ENCODE measurements at places on chromosomes 3 and 15.

DNA sequence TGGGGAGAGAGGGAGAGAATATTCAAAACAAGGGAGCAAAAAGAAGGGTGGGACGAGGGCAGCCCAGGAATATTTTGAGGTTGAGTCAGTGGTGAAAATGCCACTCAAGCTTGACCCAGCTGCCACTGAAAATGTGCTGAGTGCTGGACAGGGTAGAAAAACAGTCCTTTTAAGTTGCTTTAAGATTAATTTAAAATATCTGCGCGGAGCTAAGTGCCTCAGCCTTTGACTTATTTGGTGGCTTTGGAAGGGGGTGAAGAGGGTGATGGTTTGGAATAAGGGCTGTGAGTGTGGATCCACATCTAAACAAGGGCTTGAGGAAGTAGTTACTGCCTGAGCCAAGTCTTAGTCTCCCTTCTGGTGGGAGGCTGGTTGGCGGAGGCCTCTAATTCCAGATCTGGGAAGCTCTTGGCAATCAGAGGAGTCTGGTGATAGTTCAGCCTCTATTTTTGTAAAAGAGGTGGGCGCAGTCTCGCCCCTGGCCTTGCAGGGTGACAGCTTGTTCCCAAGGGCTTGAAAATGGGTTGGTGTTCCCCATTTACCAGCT, 280.8 kb upstream of the ROPN1 start:
- no peak for DNase-seq

GRCh38 chr15:66027268-66027805, 158.0 kb downstream of the RAB11A start:
- DNase-seq, result no peak

- DNase-seq, result no peak
Observed at GRCh38 chr15:41499109-41499851, 5.6 kb downstream of the ITPKA start.

DNA sequence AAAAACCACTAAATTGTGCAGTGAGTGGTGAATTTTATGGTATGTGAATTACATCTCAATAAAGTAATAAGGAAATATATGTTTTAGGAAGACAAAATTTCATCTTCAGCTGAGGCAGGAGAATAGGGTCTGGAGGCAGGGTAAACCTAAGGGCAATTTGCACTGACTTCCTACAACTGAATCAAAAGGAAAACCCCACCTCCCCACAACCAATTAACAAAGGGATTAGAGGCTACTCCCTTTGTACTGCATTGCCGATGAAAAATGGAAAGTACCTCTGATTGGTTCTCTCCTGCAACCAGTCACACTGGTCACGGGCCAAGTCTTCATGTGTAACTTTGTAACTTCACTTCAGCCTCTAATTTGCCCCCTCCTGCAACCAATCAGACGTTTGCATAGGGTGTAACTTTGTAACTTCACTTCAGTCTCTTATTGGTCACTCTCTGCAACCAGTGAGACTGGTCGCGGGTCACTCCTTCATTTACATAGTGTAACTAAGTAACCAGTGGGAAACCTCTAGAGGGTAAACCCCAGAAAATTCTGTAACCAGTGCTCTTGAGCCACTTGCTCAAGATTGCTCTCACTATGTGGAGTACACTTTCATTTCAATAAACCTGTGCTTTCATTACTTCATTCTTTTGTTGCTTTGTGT, 244.5 kb downstream of the CNTN4 start:
- no peak for DNase-seq

DNA sequence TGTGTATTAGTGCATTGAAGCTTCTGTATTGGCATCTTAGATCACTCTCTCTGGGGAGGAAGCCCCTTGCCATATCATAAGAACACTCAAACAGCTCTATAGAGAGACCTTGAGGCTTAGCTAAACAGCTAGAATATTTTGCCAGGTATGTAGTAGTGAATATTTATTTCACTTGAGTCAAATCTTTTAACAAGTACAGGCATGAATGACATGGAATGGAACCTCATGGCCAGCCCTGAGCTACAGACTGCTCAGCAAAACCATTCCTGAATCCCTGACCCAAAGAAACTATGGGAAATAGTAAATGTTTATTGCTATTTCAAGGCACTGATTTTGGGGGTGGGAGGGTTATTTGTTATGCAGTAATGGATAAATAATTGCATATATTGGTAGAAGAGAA, 604.8 kb downstream of the MECOM start:
- DNase-seq, result no peak

GRCh38 chr3:10456981-10457380, 48.4 kb downstream of the ATP2B2 start:
- DNase-seq, result no peak

DNA sequence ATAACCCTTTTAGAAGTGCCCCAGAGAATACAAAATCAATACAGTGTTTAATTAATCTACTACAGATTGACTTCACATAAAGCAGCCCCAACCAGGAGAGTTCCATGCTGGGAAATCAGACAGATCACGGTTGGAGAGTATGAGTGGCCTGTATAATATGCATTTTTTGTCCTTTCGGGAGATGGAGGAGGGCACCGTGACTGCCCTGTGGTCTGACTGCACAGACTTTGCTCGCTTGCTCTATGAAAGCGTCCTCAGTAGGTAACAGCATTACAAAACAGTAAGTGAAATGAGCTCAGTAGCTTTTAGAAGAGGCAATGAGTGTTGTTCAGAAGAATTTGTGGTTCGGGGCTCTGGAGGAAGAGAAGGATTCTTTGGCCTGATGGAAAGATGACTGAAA, 34.2 kb upstream of the SKIL start:
- DNase-seq, result no peak

DNA sequence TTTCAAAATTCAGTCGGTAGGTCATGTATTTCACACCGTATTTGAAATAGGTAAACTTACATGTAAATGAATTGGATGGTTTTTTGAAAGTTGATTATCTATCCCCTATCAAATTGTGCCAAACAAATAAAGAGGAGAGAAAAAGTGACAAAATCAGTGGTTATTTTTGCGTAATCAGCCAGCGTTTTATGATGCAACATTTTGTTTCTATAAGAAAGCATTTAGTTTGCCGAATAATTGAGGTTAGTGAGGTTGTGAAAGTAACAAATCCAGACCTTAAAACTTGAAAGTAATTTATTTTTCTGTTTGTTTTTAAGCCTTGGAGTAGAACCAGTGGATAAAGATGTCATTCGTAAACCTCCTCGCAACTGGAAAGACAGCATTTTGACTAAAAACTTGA, 29.3 kb downstream of the ASTE1 start:
- DNase-seq, result no peak

DNA sequence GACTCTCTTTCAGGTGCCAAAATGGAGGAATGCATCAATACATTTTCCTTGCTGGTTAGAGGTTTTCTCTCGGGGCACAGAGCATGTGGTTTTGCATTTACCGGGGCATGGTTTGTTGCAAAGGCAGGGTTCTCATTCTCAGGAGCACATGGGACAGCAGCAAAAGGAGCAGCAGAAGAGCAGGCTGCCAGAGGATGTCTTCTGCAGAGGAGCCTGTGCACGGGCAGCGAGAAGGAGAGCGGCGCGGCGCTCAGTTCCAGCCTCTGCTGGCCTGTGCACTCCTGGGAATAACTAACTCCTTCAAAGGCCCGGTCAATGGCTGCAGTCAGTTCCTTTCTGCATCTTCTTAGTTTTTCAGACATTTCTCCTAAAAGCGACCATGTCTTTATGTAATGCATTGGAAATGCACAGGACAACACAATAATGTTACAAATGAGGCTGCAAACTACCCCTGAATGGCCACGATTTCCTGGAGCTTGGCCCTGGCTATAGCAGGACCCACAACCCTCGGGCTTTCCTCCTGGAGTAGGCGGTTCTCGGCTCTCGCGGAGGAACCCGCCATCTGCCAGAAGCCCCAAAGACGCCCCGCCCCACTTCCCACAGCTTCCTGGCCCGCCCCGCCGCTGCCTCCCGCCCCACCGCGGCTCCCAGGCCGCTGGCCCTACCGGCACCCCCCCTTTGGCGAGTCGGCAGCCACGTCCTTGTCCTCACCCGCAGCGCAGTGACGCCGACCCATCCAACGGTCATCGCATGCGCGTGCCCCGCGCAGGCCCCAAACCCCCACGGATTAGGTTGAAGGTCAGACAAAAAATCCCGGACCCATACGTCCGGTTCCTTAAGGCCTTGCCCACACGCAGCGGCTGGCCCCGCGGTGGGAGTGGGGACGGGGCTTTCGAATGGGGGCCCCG, at the start of gene C3orf62:
Gene C3orf62, minus strand, starts transcription at position 758 of the 908 bp plus-strand sequence. Its CDS starts 360 bp downstream, at position 398.
- DNase-seq, result peak; percentile 43

GRCh38 chr3:153349108-153349499, 187.1 kb downstream of the RAP2B start:
- DNase-seq, result no peak

GRCh38 chr3:38019658-38020341, 9.6 kb downstream of the PLCD1 start:
- no peak for DNase-seq

GRCh38 chr3:147651107-147651778, 242.1 kb downstream of the ZIC1 start:
- DNase-seq, result no peak

- no peak for DNase-seq
Observed at GRCh38 chr3:141372656-141373055, 4.4 kb downstream of the ZBTB38 start.

GRCh38 chr3:179958759-179959158, 78.0 kb downstream of the PEX5L start:
- DNase-seq, result no peak

DNA sequence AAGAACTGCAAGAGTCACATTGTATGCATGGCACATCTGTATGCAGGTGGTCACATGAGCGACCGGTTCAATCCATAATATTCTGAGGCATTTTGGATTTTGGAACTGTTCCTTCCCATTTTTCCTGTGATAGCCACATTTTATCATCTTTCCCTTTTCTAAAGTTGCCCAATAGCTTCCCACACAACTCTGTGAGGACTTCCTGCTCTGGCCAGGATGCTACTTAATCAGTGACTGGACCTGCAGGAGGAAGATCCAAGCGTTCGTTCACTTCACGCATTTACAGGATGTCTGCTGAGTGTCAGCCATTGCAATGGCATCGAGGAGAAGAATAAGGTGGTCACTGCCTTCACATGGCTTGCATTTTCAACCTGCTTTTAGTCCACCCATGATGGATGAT, 9.8 kb downstream of the KLHL6 start:
- DNase-seq, result no peak

- DNase-seq, result no peak
Observed at GRCh38 chr3:28726840-28727239, 378.2 kb upstream of the AZI2 start.

DNA sequence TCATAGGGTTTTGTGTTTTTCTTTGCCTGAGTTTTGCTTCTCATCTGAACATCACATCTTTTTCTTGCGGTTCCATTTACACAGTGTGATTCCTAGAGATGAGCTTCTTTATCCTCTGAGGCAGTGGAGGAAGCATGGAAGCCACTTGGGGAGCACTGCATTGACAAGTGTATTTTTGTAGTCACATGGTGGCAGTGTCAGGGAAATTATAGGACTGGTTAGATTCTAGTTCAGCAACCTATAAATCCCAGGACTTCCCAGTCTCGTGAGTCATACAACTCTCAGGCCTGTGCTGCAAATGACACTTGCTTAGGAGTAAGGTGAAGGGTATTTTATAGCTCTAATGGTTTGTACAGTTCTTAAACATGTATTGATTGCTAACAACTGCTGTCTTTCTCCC, 58.4 kb downstream of the RBM6 start:
- DNase-seq, result no peak

- no peak for DNase-seq
Observed at GRCh38 chr15:88912500-88912921, 668 bp downstream of the MFGE8 start.

DNA sequence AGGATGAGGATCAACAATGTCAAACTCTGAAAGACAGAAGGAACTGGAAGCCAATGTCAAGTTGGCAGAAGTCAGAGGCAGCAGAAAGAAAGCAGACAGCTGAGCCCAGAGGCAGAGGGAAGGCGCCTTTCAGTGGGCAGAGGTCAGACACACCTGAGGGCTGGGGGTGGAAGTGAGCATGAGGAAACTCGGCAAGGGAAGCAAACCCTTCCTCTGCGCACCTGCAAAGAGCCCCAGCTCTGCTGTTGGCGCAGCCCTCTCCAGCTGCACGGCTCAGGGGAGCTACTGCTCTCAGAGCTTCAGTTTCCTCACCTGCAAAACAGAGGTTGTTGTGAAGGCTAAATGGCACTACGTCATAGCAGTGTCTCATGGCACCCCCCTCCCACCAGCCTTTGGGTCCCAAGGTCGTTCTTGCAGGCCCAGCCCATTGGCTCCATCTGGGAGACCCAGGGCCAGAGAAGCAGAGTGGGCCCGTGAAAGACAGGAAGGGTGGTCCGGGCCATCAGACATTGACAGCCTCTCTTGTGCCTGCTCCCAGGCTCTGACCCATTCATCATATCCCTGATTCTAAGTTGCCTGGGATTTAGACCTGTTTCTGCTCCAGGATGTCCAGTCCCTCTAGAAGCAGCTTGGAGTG, 53.3 kb upstream of the SLC6A11 start:
- no peak for DNase-seq

- no peak for DNase-seq
Observed at GRCh38 chr3:191259486-191259885, 60.4 kb downstream of the OSTN start.

DNA sequence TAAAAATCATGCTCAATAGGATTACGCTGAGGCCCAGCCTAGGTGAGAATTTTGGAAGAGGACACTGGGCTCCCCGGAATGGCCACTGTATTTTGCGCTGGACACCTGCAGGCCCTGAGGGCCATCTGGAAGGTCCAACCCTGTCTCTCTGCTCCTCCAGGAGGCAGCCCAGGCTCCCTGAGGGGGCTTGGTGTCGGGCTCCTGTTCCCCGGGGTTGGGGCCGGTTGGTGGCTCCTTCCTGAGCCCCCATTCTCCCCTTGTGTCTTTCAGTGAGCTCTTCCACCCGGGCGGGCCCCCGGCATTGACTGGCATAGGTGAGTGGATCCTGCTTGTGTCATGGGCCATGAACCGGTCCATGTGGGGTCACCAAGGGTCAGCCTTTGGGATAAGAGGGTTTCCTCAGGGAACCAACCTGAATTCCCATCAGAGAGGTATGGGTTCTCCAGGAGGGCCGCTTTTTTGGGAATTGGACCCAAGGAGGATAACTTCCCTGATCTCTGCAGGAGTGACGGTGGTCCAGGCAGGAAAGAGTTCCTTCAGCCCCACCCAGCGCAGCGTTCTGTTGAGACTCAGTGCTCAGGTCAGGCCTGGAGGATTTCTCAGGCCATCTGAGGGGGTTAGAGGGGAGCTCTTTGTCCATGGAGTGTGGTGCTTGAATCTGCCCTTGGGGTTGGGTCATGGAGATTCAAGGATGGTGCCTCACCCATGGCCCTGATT, 187.8 kb downstream of the UBE3A start:
- no peak for DNase-seq

DNA sequence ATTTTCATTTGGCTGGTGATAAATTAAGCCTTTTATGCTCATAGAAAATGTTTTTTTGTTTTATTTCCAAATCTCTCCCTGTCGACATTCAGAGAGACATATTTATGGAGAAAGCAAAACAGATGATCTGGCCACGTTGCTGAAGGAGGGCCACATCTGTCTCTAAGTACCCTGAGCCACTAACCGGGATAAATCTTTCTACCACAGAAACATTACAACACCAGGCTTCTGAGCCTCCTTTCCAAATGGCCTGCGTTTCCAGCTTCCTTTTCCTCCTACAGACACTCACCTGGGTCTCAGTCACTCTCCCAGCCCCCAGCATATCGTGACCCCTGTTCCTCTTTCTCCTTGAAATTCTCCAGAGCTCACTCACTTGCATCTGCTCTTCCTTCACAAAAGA, 161.0 kb downstream of the ARRDC4 start:
- no peak for DNase-seq

- DNase-seq, result no peak
Observed at GRCh38 chr3:99640214-99640851, 1.9 kb downstream of the COL8A1 start.

Data from stimulated activated CD4-positive, alpha-beta T cell treated with anti-CD3 and anti-CD28 coated beads, Interleukin-15, amount 100 ng/mL, for 1 hour (primary cell).